ENCODE measurements at places on chromosomes 5 and 9.

DNA sequence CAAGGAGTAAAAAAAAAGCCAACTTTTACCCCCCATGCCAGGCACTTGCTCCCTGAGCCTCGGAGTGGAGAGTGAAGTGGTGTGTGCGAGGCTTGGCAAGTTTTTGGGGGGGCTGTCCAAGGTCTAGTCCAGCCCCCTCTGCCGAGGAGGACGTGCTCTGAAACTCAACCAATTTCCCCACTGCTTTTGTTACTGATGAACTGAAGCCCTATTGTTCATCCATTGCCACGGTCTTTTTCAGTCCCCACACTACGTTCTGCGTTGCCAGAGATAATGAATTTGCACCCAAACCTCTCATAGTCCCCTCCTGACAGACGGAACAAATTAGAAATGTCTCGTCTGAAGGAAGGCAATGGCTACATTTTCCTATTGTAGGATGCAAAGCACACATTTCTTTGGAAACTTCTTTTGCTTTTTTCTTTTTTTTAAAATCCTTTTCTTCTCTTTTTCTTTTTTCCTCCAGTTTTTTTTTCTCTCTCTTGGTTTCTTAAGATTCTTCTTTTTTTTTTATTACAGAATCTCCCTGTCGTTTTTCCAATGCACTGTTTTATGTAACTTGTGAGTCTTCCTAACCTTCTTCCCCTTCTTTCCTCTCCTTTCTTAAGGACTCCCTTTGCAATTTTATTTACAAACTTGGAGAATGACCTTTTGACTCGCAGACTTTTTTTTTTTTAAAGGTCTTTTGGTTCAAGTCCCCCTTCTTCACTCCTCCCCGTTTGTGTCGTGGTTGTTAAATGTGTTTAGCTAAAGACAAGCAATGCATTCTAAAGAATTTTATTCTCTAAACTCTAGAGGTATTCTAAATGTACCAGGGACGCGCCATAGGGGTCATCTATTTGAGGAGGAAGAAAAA is 209.5 kb downstream of the MEF2C start:
- DNase-seq: no peak

- no peak for DNase-seq
Observed at GRCh38 chr5:155807884-155808576, 518.9 kb upstream of the SGCD start.

DNA sequence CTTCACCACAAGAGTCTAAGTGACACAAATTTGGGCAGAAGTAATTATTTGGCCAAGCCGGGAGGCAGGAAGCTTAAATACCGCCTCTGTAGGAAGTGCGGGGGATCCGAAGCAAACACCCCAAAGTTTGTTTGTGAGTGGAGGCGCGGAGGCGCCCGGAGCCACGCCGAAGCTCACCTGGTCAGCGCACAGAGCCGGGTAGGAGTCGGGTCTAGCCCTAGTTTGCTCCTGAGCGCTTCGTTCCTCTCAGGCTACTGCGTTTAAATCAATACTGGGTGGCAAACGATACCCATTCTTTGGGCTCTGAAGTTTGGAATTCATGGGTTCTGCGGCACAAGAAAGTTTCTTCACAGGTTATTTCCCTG is 855 bp downstream of the MCC start:
- peak; percentile 8 for DNase-seq

DNA sequence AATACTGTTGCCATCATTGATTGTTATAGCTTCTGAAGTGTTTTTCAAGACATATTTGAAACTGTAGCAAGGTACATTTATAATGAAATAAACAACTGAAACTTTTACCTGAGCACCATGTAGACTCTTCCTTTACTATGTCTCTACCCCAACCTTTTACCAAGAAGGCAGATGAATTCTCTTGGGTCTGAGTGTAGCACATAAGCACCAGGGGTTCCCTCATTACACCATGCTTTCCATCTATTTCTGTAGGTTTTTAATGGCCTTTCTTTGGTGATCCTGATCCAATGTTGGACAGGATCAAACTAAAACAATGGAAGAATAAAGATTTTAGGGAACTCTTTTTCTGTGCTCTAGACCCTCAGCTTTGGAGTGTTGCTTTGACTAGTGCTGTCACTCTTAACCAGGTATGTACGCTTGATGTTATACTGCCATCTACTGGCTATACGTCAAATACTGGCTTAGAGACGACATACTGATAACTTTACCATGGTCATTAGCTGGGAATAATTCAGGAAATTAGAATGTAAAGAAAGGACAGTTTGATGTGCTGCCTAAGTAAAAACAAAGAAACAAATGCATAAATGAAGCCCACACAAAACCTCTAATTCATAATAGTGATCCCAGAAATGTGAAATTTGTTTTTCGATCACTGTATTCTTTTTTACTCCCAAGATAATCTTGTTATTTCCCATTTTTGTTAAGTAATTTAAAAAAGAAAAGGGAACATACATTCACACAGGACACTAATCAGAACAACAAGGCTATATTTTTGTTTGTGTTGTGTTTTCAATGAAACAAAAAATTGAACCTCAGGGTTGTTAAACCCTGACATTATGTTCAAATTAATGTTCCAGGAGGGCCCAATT is 30.7 kb downstream of the IFNW1 start:
- DNase-seq: peak; percentile 72

DNA sequence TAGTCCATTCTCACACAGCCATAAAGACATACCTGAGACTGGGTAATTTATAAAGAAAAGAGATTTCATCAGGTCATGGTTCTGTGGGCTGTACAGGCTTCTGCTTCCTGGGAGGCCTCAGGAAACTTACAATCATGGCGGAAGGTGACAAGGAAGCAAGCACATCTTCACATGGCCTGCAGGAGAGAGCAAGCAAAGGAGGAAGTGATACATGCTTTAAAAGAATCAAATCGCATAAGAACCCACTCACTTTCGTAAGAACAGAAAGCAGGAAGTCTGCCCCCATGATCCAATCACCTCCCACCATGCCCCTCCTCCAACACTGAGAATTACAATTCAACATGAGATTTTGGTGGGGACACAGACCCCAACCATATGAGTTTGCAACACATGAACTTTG is 5.1 kb upstream of the FBXO38 start:
- DNase-seq: no peak

GRCh38 chr5:158013939-158014338 is 155.0 kb upstream of the CLINT1 start:
- peak; percentile 81 for DNase-seq

- no peak for DNase-seq
Observed at GRCh38 chr5:34498572-34498971, 157.6 kb upstream of the RAI14 start.

DNA sequence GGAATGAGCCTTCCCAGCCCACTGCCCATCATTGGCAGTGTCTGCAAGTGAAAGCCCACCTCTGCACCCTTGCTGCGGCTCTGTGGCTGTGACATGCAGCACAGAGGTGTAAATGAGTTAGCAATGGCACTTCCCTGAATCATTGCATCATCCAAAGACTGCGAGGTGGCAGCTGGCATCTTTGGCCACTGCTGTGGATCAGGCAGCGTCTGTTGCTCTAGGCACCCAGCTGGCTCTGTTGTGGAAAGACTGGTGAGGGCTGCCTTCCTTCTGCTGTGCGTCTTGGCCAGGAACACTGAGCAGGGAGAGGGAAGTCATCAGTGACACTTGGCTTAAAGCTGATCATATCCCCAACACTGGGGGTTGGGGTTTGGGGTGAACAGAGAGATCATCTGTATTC is 64.5 kb downstream of the MFAP3 start:
- DNase-seq: no peak

- no peak for DNase-seq
Observed at GRCh38 chr5:174177976-174178605, 132.6 kb downstream of the NSG2 start.

DNA sequence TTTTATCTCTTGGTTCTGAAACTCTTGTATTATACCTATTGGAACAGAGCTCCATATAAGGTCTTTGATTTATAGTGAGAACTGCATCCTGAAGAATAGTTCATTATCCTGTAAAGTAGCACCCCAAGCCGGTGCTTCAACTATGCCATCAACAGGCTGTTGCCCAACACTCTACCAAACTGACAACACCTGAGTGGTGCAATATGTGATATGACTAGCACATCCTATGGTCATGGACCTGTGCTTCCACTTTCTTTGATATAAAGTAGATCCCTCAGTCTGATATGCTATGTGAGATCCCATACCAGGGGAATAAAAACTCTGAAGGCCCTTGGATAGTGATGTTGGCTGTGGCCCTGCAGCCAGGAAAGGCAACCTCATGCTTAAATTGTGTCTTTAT is 15.8 kb downstream of the CSF2 start:
- no peak for DNase-seq

All from fibroblast of skin of right biceps (primary cell).